NCI-H748 treated with DMSO at 0.1 percent for 48 hours (cell line): ENCODE measurements at places on chromosomes 5 and 9.

DNA sequence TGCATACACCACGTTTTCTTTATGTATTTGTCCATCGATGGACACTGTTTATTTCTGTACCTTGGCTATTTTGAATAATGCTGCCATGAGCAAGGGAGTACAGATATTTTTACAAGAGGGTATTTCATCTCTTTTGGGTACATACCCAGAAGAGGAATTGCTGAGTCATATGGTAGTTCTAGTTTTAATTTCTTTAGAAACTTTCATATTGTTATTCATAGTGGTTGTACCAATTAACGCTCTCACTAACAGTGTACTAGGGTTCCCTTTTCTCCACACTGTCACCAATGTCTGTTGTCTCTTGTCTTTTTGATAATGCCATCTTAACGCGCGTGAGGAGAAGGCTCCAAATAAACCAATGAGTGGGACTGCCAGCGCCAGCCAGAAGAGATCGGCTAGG is 257.6 kb upstream of the EDIL3 start:
- DNase-seq: no peak

GRCh38 chr5:180116077-180116999 is 44.8 kb upstream of the RNF130 start:
- no peak for DNase-seq

- no peak for DNase-seq
Measured at GRCh38 chr9:18580151-18580550, 106.2 kb downstream of the ADAMTSL1 start.

GRCh38 chr9:96217294-96217707 is 84.7 kb downstream of the HSD17B3 start:
- no peak for DNase-seq
